Ecto neural progenitor cell (in vitro differentiated cells): ENCODE measurements at places on chromosomes 5 and 9.

- no peak for DNase-seq
Measured at GRCh38 chr9:133991214-133991921, 756 bp downstream of the VAV2 start.

DNA sequence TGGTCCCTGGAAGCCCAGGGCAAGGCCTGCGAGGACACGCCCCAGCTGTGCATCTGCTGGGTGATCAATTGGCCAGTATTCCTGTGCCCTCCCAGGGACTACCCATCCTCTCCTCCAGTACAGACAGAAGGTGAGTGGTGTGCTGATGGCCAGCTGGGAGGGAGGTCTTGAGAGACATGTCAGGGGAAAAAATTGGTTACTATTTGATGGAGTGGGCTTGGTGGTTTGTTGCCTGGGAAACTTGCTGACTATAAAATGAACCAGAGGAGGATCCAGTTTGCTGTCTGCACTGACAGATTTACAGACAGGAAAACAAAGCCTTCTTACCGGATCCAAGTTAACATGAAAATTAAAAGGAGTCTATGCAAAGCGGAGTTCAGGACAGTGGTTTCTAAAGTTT, 40.3 kb downstream of the MAP1B start:
- DNase-seq, result no peak

DNA sequence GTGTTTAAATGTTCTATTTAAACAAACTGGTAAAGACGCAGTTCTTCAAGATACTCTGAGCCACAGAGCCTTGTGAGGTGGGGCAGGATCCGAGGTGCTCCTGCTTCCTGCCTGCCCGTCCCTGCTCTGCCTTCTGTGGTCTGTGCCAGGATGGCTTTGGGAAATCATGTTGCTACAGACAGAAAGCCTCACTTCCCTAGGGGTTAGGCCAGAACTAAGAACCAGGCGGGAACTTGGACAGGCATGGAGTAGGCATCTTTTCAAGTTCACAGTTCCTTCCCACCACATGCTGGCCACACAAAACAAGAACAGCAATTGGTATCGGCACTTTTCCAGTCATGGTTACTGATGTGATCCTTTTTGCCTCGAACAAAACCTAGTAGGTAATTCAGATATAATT, 67.7 kb upstream of the SPOCK1 start:
- no peak for DNase-seq

DNA sequence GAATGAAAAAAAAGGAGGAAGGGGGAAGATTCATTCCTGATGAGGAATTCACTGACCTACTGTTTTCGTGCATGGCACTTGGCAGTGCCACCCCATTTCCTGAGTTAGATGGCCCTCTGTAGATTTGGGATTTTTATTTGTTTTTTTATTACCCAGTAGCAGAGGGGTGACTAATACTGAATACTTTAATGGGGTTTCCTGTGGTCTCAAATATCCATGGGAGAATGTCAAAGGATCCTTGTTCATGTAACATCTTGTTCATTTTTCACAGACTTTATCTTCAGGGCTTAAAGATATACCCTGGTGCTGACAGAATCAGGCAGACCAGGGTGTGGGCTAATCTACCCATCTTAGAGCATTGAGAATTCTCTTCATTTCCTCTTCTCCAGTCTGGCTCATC, 93.0 kb downstream of the MAMDC2 start:
- DNase-seq, result no peak

GRCh38 chr9:134992755-134993124, 75.0 kb upstream of the FCN1 start:
- DNase-seq, result no peak

GRCh38 chr5:145637396-145637795, 197.7 kb downstream of the PRELID2 start:
- no peak for DNase-seq

DNA sequence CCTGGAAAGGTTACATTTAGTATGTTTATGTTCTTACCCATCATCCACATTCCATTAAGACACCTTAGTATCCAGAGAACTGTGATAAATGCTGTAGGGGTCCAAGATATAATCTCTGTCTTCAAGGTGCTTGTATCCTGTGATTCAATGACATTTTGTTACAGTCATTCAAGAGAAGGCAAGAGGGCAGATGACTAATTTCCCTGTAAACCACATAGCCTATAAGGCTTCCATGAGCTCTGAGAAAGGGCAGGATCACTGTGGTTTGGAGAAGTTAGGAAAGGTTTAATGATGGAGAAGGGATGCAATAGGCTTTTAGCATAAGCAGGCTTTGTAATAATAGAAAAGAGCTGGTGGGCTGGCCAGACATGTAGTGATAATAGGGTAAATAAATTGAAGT, 40.0 kb downstream of the PAPPA start:
- no peak for DNase-seq

DNA sequence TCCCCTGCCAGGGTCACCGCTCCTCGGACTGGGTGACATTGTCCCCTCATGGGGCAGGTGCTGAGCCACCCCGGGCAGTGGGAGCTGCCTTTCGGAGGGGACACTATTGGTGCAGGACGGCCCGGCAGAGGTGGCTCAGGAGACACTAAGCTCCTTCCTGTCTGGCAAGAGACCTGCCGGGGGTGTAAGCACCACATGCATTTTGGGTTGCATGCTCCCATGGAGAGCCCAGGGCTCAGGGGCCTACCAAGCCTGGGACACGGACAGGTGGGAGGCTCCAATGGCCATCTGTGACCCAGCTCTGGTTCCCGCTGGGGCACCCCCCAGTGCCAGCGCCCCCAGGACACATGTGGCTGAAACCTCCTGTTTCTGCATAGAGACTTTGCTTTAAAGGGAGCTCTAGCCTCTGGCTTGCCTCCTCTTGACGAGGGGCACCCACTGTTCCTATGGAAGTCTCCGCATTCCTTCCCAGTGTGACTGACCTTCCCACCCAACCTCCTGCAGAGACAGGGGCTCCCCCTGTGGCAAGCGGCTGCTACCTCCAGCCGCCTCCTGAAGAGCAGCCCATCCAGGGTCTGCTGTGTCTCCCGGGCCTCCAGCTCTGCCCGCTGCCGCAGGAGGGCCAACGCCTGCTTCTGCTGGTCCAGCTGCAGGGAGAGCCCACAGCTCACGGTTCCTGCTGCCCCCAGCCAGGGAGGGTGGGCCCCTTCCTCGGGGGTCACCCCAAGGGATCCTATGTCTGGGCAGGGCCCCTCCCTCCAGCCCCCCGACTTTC, 28.1 kb downstream of the CCDC187 start:
- DNase-seq, result no peak

DNA sequence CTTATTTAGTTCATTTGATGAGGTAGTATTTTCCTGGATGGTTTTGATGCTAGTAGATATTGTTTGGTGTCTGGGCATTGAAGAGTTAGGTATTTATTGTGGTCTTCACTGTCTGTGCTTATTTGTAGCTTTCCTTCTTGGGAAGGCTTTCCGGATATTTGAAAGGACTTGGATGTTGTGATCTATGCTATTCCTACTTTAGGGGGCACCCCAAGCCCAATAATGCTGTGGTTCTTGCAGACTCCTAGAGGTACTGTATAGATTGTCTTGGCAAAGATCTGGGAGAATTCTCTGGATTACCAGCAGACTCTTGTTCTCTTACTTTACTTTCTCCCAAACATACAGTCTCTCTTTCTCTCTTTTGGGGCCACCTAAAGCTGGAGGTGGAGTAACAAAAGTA, 315.7 kb downstream of the MAT2B start:
- DNase-seq, result no peak
